ENCODE measurements at places on chromosomes 7 and 10.
A peak's percentile ranks its signal among the peaks of the same experiment; 100 is the strongest.

GRCh38 chr7:50270531-50271018 is 33.9 kb upstream of the IKZF1 start:
- no peak for DNase-seq
- no peaks in the 10 kb centered on the region for H3K4me1 ChIP-seq
- no peak overlapping the region for H3K4me3 ChIP-seq
- no peaks in the 10 kb centered on the region for H3K36me3 ChIP-seq
- no peak overlapping the region for H3K27ac ChIP-seq
- peaks cover 48% of the 10 kb centered on the region for H3K27me3 ChIP-seq

DNA sequence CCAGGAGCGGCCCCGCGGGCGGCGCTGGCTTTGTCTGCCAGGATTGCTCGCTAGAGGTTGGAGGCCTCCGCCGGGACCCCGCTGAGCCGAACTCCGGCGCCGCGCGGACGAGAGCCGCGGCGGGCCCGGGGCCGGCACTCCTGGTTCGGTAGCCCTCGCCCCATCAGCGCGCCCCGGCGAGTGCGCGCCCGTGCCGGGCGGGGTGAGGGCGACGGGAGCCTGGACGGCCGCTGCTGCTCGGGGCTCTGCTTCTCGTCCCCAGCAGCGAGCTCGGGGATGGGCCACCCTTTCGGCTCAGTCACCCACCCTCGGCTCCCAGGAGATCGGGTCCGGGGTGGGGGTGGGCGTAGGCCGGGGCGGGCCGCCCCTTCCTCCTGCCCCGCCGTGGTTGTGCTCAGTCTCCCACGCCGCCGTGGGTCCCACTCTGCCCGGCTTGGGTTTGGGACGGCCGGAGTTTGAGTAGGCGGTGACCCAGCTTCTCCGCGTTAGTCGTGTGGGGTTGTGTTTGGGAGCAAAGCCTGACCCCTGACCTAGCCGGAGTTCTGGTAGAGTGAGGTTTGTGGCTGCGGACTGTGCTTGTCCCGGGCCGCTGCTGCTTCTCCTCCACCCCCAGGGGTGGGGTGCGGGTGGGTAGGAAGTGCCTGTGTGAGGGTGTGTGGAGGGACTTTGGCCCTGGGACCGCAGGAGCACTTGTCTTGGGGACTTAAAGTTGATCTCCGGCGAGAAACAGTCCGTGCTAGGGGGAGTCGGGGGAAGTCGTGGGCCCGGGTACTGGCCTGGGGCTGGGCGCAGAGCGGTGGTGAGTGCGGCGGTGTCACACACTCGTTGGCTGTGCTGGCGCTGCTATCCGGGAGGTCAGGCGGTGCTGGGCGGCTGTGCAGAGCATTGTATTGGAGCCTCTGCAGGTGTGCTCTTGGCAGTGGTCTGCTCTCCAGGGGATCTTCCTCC is 677 bp downstream of the TSPAN14 start:
- peak overlapping the region; percentile 93 for H3K27ac ChIP-seq
- no peaks in the 10 kb centered on the region for H3K27me3 ChIP-seq
- DNase-seq: no peak

DNA sequence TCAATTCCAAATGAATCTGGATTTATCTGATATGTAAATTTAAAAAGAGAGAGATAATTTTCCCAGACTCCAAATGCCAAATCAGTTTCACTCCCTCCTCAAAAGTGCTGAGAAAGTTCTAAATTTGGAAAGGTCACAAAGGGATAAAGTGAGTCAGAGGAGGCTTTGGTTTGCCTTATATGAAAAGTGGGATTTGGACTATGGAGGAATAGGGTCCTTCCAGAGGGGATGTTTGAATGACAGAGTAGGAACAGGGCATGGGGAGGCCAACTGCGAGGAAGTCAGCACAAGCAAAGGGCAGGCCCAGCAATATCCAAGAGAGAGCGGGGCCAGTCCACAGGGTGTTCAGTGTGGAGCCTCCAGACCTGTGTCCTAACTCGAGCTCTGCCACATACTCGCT is 9.8 kb upstream of the FAS start:
- no peaks in the 10 kb centered on the region for H3K27me3 ChIP-seq
- H3K27ac ChIP-seq: no peak overlapping the region
- no peak for DNase-seq
- H3K36me3 ChIP-seq: no peaks in the 10 kb centered on the region
- H3K4me1 ChIP-seq: peaks cover 36% of the 10 kb centered on the region

- no peak overlapping the region for H3K4me3 ChIP-seq
- no peaks in the 10 kb centered on the region for H3K36me3 ChIP-seq
- no peaks in the 10 kb centered on the region for H3K4me1 ChIP-seq
Measured at GRCh38 chr7:38545977-38546376, 85.2 kb downstream of the AMPH start.

DNA sequence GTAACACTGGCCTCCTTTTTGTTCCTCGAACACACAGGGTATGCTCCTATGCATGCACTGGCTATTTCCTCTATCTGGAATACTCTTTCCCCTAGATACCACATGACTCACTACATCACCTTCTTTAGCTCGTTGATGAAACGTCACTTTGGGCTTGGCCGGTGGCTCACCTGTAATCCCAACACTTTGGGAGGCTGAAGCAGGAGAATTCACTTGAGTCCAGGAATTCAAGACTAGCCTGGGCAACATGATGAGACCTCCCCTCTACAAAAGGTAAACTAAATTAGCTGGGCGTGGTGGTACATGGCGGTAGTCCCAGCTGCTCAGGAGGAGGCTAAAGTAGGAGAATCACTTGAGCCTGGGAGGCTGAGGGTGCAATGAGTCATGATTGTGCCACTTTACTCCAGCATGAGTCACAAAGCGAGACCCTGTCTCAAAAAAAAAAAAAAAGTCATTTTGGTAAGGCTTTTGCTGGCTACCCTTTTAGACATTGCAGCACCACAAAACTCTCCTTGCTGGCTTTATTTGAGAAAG is 14.5 kb downstream of the ANKIB1 start:
- no peak for DNase-seq
- H3K4me3 ChIP-seq: no peak overlapping the region
- no peaks in the 10 kb centered on the region for H3K27me3 ChIP-seq
- peaks cover 13% of the 10 kb centered on the region for H3K36me3 ChIP-seq
- H3K4me1 ChIP-seq: no peaks in the 10 kb centered on the region

DNA sequence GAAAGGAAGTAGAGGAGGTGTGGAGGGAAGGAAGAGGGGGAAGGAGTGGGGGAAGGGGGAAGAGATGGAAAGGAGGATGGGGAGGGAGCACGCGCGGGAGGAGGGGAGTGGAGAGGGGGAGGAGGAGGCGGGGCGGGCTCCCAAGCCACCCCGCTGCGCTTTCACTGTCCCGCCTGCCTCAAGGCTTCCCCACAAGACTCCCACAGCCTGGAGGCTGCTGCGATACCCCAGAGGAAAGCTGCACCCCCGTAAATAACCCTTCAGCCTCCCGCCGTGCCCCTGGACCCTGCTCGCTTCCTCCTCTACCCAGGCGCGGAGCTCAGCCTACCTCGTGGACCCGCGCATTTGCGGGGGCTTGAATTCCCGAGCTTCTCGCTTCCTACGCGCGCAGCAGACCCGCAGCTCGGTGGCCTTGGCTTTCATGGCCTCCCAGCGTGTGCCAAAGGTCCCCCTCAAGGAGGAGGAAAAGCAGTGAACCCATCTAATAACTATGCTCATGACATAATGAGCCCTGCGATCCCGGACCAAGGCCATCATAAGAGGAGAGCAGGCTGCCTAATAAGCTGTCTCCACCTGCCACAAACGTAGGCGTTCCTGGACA is at the start of gene C10orf67:
Gene C10orf67 (minus strand): TSS at position 557 of the 601 bp plus-strand sequence. CDS start 23 bp downstream, at position 534.
- H3K4me1 ChIP-seq: peaks cover 18% of the 10 kb centered on the region
- peaks cover 41% of the 10 kb centered on the region for H3K27me3 ChIP-seq
- H3K36me3 ChIP-seq: no peaks in the 10 kb centered on the region
- DNase-seq: no peak

GRCh38 chr10:121751191-121751760 is 153.0 kb upstream of the FGFR2 start:
- no peaks in the 10 kb centered on the region for H3K4me1 ChIP-seq
- no peak overlapping the region for H3K4me3 ChIP-seq
- H3K27ac ChIP-seq: no peak overlapping the region
- H3K36me3 ChIP-seq: peaks cover 40% of the 10 kb centered on the region

GRCh38 chr7:158863611-158864506 is 7.5 kb downstream of the DYNC2I1 start:
- peak overlapping the region; percentile 74 for H3K4me3 ChIP-seq
- no peak for DNase-seq
- H3K36me3 ChIP-seq: no peaks in the 10 kb centered on the region
- H3K27me3 ChIP-seq: no peaks in the 10 kb centered on the region

GRCh38 chr10:122375679-122376160 is 1.2 kb downstream of the PLEKHA1 start:
- no peak for DNase-seq
- peak overlapping the region; percentile 97 for H3K27ac ChIP-seq
- H3K36me3 ChIP-seq: peaks cover 11% of the 10 kb centered on the region
- H3K4me1 ChIP-seq: peaks cover 31% of the 10 kb centered on the region

GRCh38 chr10:61286686-61287085 is 166.5 kb downstream of the TMEM26 start:
- no peaks in the 10 kb centered on the region for H3K27me3 ChIP-seq
- no peak overlapping the region for H3K4me3 ChIP-seq
- DNase-seq: no peak
- H3K4me1 ChIP-seq: peaks cover 5% of the 10 kb centered on the region

- DNase-seq: no peak
- H3K27me3 ChIP-seq: peaks cover 37% of the 10 kb centered on the region
- no peaks in the 10 kb centered on the region for H3K36me3 ChIP-seq
Measured at GRCh38 chr10:123600177-123600576, 66.0 kb upstream of the GPR26 start.

DNA sequence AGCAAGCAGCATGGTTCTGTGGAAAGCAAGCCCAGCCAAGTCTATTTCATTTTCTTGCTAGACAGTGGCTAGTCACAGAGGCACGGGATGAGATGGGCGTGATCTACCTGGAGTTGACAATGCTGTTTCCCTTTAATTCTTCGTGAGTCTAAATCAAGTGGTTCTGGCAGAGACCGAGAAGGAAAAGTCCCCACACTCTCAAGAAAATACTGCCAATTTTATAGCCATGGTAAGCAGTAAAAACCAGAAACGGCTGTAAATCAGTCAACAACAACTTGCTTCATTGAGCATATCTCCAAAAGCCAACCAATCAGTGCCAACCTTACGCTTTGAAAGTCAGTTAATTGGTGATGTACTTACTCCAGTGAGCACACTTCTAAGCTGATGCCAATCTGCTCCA is 223.4 kb downstream of the SEC23IP start:
- H3K4me3 ChIP-seq: no peak overlapping the region
- H3K27ac ChIP-seq: no peak overlapping the region
- no peaks in the 10 kb centered on the region for H3K36me3 ChIP-seq
- peaks cover 6% of the 10 kb centered on the region for H3K27me3 ChIP-seq

DNA sequence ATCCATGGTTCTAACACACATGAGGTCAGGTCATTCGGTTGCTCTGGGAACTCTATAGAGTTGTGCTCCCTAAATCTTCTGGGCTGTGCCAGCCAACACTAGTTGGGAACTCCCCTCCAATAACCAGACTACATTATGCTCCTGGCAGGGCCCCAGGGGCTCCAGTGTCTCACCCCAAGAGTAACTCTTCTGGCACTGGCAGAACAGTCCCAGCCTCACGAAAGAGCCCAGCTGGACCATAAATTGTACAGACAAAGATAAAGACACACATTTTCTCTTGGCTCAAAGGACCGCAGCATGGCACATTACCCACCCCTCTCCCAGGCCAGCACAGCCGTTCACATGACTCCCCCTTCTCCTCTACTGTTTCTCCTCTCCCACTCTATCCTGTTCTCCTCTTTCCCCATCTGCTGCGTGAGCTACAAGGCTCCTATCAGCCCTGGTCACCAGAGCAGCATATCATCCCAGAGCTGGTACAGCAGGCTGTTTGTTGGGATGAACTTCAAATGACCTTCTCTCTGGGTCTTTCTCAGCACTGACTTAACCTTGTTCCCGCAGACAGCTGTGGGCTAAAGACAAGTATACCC is 230.6 kb downstream of the PLXNA4 start:
- H3K36me3 ChIP-seq: no peaks in the 10 kb centered on the region
- peaks cover 3% of the 10 kb centered on the region for H3K4me1 ChIP-seq
- no peak overlapping the region for H3K4me3 ChIP-seq
- H3K27ac ChIP-seq: no peak overlapping the region

- H3K36me3 ChIP-seq: peaks cover 1% of the 10 kb centered on the region
- H3K4me3 ChIP-seq: peak overlapping the region; percentile 97
- peaks cover 6% of the 10 kb centered on the region for H3K27me3 ChIP-seq
Measured at GRCh38 chr10:110209926-110210673, 2.7 kb downstream of the MXI1 start.

- H3K36me3 ChIP-seq: no peaks in the 10 kb centered on the region
- peak; percentile 76 for DNase-seq
- H3K4me3 ChIP-seq: peak overlapping the region; percentile 87
- peak overlapping the region; percentile 99 for H3K27ac ChIP-seq
- H3K4me1 ChIP-seq: peaks cover 52% of the 10 kb centered on the region
- H3K27me3 ChIP-seq: no peaks in the 10 kb centered on the region
Measured at GRCh38 chr10:30434273-30435072, 489 bp downstream of the MAP3K8 start.

DNA sequence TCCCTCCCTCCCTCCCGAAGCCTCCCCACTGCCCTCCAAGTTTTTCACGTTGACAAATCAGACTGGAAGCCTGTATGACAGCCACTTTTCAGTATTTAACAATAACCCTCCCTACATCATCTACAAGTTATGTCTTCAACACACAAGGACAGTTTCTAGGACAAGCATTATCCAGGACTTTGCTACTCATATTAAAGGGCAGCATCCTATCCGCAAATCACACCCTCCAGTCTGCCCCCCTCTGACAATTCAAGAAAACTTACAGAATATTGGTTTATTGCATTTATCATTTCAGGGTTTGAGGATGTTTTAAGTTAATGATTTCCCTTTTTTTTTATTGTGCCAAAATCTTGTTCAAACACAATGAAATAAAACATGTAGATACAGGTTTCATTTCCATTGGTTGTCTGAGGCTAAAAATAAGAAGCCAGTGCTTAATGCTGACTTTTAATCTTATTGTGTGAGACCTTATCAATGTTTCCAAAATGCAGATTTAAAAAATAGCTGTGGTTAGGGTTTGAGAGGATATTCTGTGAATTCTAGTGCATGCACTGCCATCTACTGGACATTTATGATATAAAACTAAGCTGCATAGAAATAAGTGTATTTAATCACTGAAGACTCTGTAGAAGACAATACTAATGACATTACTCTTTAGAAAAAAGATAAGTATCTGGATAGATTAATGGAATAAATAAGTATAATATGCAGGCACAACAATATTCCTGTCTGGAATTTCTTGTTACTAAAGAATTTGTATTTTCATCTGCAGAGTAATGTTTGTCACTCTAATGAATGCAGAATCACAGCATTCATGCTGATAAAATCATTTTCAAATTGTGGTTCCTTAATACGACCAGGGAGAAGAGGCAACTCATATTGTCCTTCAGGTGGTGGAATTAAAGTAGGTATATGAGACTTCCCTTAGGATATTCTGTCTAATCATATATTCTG is 64.1 kb downstream of the CAV1 start:
- H3K27me3 ChIP-seq: no peaks in the 10 kb centered on the region
- H3K4me1 ChIP-seq: peaks cover 28% of the 10 kb centered on the region
- no peak overlapping the region for H3K4me3 ChIP-seq
- no peaks in the 10 kb centered on the region for H3K36me3 ChIP-seq
- H3K27ac ChIP-seq: no peak overlapping the region

- H3K4me1 ChIP-seq: no peaks in the 10 kb centered on the region
- no peaks in the 10 kb centered on the region for H3K27me3 ChIP-seq
- DNase-seq: peak; percentile 19
- H3K36me3 ChIP-seq: no peaks in the 10 kb centered on the region
Measured at GRCh38 chr10:46524472-46525176, 31.8 kb downstream of the GPRIN2 start.

- peaks cover 6% of the 10 kb centered on the region for H3K36me3 ChIP-seq
- H3K4me3 ChIP-seq: peak overlapping the region; percentile 74
- no peaks in the 10 kb centered on the region for H3K27me3 ChIP-seq
- DNase-seq: no peak
- peaks cover 40% of the 10 kb centered on the region for H3K4me1 ChIP-seq
- H3K27ac ChIP-seq: peak overlapping the region; percentile 92
Measured at GRCh38 chr7:107563081-107563774, 492 bp downstream of the COG5 start.
